ENCODE measurements at places on chromosomes 2 and 18.

GRCh38 chr2:207014424-207014823, 75.1 kb downstream of the CPO start:
- no peak for DNase-seq

GRCh38 chr2:12032975-12033374, 286.5 kb downstream of the LPIN1 start:
- DNase-seq: no peak

GRCh38 chr18:59764281-59764680, 67.1 kb upstream of the CCBE1 start:
- no peak for DNase-seq

DNA sequence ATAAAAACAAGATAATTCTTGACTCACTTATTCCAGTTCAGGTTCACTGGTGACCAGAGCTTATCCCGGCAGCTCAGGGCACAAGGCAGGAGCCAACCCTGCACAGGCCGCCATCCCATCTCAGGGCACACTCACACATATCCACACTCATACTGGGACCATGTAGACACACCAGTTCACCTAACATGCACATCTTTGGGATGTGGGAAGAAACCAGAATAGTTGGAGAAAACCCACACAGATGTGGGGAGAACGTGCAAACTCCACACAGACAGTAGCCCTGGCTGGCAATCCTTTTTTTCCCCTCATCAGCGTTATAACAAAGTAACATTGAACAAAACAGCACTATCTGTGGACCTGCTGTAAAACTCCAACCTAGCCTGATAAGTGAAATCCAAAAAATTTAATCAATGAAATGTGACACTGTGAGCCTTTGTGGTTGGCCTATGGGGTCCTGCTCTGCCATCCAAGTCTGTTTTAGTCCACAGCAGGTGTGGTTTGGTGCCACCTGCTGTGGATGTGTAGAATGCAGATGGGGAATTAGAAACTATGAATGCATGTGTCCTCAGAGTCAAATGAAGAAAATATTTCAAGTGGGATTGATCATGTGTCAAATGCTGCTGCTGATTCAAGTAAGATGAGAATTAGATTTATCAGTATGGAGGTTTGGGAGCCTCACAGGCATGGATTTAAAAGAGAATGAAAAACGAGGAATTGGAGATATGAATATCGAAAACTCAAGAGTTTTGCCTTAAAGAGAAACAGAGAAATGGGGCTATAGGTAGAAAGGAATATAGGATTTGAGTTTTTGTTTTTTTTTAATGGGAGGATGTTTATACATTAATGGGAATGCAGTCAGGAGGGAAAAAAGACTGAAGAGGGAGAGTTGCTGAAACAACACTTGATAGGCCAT, 47.0 kb downstream of the UGP2 start:
- DNase-seq: no peak

GRCh38 chr2:61707984-61708852, 145.6 kb downstream of the FAM161A start:
- peak; percentile 86 for DNase-seq

- DNase-seq: no peak
Observed at GRCh38 chr18:36334798-36335197, 37.3 kb downstream of the FHOD3 start.

DNA sequence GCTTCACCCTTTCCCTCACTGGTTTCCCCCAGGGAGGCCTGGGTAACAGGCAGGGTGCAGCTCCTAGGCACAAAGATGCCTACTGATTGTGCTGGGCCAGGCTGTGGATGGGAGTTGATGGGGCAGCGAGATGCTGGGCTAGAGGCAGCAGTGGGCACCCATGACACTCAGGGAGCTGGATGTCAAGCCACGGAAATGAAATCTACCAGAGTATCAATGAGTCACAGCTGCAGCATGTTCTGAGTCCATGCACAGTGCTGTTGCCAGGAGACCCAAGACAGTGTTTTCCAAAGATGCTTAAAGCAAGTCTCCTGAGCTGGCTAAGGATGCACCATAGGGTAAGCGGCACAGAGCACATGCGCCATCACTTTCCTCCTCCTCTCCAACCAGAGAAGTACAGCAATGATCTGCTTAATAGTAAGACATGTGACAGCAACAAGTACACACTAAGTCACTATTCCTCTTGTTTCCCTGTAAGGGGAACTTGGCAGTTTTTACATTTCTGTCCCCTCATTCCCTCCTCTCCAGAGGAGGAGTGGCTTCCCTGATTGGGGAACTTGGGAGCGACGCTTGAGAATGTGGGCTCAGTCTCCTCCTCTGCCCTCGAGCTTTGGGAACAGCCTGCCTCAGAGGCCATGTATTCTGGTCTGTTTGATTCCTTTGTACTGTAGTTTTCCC, 57.2 kb downstream of the CDC42EP3 start:
- no peak for DNase-seq

DNA sequence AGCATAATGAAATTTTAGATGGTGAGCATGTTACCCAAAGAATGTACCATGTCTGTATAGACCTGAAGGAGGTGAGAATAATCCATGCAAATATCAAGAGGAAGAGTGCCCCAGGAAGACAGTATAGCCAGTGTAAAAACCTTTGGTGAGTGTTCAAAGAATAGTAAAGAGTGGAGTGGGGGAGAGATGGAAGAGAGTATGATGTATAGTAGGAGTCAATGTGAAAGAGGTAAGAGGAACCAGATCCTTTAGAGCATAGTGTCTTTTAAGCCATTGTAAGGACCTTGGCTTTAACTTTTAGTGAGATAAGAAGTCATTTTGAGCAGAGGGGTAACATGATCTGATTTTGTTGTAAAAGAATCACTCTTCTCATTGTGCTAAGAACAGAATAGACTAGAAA, 1052.3 kb upstream of the ZEB2 start:
- no peak for DNase-seq

DNA sequence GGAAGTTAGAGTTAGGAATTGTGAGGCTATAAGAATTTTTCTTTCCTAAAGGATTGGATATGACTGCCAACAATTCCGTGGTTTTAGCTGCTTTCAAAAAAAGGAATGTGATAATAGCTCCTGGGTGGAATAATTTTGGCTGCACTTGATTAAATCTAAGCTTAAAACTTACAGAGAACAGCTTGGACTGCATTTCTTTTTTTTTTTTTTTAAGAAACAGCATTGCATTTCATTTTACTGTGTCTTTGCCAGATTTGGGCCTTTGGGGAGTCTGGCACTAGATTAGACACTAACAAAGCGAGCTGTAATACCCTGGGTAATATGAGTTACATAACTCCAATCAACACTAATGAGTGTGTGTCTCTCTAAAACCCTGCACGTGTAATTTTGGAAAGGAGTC, 37.8 kb upstream of the ZNF397 start:
- DNase-seq: no peak

GRCh38 chr2:162091325-162092007, 17.5 kb upstream of the DPP4 start:
- no peak for DNase-seq

DNA sequence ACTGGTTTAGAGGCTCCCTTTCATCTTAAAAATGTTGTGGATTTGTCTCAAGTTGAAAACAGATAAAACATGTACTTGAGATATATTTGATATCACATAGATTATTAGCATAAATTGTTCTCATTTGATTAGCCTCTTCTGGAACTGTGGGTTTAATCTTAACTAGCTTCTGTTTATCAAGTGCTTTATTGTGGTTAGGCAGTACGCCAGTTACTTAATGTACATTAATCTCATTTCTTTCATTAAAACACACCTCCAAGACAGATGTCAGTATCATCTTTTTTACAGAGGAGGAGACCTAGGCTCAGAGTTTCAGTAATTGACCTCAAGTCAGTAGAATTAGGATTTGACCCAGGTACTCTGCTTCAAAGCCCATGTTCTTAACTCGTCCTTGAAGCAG, 21.8 kb downstream of the SFTPB start:
- DNase-seq: no peak

DNA sequence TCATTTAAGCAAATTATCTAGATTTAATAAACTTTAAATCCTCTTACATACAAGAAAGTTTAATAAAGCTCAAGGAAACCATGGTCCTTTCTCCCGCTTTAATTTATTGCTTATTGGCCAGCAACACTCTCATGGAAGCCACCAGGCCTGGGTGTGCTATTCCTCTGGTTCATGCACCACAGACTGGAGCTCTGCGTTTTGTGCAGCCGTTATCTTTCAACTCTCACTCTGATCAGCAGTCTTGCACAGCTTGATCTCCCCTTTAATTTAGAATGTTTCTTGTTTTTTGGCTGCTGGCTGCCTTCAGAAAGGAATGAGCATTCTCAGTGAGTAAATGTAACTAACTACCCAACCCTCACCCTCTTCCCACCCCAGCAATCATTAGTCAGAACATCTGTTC, 318.7 kb downstream of the MEIS1 start:
- no peak for DNase-seq

DNA sequence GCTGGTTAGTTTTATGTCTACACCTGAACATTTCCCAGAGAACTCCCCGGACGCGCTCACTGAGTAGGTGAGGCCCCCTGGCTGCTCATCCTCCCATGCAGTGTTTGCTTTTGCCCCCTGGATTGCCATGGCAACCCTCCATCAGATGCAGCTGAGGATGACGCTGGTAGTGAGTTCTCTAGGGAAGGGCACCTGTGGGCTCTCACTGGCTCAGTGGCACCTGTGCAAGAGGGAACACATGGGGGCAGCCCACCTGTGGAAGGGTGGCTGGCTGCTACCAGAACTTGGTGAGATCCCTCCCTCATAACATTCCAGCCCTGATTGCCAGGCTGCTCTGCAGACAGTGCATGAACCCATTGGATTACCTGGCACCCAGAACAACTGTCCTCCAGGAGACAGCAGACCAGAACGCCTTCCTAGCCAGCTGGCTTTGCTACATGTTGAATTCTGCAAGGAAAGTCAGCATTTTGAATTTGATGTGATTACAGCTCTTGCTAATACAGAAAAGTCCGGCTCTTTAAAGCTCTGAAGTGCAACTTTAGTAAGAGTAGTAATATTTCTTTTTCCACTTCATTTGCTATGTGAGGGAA, 21.7 kb downstream of the COA5 start:
- DNase-seq: no peak

- no peak for DNase-seq
Observed at GRCh38 chr2:167592441-167592840, 655.0 kb downstream of the STK39 start.

DNA sequence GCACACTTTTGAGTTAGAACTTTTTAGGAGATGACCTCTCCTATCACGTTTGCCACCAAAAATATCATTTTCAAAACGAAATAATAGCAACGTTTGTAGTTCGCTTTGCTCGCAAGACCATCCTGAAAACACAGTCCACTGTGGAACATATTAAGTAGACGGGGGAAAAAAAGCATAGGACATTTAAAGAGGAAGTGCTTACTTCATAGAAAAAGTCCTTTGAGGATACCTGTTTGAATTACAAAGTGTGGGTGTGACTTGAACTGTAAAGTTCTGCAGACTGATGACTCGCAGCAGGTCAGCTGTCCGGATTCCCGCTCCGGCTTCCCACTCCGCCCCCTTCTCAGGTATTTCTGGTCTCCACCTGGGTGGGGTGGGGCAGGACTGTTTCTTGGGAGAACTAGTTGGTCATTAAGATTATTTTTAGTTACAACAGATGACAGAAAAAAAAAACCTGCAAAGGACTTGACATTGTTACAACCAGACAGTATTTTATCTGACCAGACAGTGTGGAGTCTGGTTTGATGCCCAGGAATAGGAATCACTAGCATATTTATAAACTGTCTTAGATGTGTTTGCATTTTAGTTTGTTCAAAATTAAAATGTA, 13.3 kb downstream of the CNOT11 start:
- DNase-seq: no peak

DNA sequence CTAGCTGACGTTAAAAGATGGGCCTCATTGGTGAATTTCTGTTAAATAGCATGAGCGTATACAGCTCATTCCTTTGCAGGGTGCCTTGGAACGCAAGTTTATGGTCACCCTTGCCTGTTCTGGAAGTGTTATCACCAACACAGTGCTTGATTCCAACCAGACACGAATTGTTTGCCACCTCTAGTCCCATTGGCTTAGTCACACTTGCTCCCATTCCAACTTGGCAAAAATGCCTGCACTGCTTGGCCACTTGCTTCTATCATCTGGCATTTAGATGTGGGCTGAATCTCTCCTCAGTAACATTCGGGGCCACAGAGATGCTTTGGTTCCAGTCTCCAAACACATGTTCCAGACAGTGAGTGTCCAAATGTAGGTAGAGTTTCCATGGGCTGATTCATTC, 27.5 kb upstream of the ACVR1 start:
- no peak for DNase-seq

- no peak for DNase-seq
Observed at GRCh38 chr2:160278101-160278878, 78.2 kb upstream of the ITGB6 start.

GRCh38 chr2:207286106-207286505, 120.4 kb upstream of the KLF7 start:
- no peak for DNase-seq

- no peak for DNase-seq
Observed at GRCh38 chr2:121247971-121248370, 37.0 kb downstream of the TFCP2L1 start.

DNA sequence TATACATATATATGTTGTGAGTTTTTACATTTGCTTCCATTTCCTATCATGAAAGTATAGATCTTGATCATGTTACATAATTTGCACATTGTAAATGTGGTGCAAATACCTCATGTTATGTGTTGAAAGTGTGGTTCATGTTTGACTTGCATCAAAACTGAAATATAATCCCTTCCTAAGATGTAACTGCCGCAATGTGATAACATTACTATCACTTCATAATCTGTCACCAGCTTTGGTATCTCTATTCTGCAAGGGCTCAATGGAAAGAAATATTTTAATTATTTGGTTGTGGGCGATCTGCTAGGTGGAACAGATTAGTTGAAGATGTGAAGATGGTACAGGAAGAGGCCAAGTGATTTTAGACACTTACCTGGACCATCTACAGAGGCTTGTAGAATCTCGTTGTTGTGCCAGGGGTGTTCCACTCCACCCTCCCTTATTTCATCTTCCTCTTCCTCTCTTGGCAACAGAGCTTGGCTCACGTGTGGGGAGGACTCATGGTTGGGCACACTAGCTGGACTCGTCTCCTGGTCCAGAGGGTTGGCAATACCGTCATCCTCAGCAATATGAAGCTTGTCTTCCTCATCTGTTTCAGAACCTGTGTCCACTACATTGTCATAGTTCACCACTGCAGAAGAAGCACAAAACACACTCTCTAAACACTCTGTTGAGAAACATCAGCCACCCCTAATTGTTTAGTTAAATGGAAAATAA, 90.4 kb downstream of the ZEB2 start:
- DNase-seq: no peak

- DNase-seq: no peak
Observed at GRCh38 chr2:236964291-236964690, 121.4 kb upstream of the COPS8 start.

- DNase-seq: no peak
Observed at GRCh38 chr2:202033317-202034248, at the start of gene FZD7. FZD7 (plus strand) TSS chr2:202033855; CDS start chr2:202034648, 793 bp downstream.

DNA sequence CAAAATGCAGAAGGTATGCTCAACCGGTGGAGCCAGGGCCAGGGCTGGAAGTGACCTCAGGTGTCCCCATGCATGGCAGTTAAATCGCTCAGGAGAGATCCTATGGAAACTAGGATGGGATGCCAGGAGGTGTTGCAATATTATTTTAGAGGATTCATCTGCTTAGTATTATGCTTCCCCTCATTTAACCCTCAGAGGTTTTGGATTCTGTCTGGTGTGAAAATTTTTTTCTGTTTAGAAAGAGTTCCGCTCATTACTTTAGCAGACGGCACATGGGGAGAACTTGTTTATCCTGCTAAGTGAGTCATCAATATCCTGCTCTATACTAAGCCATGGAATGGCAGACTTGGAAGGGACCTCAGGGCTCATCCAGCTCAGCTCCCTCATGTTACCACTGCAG, 42.5 kb downstream of the TRIB2 start:
- no peak for DNase-seq

- no peak for DNase-seq
Observed at GRCh38 chr2:111117598-111118480, 2.9 kb upstream of the BCL2L11 start.
